Esophagus squamous epithelium (tissue), 5 donors: ENCODE measurements at places on chromosomes 11 and 22. TPM values are rescaled to one million over a fixed set of nuclear protein-coding genes. Genes with fewer than 3 reads are reported as not detected.

MAP6 gene
- total RNA-seq: 0.18 TPM

FAT3 gene
- total RNA-seq: 0.57 TPM

LRP4 gene
- total RNA-seq: 2.5 TPM

TMPRSS4 gene
- total RNA-seq: 197 TPM

FDXACB1 gene
- 2.7 TPM for total RNA-seq

MIEF1 gene
- total RNA-seq: 24.1 TPM

EMSY gene
- 29.2 TPM for total RNA-seq

CYP2D6 gene
- total RNA-seq: 0.91 TPM

GRM5 gene
- total RNA-seq: not detected

SULT4A1 gene
- total RNA-seq: not detected

CSNK2A3 gene
- total RNA-seq: 0.72 TPM

OR8G5 gene
- not detected for total RNA-seq

MS4A12 gene
- not detected for total RNA-seq

OR2D2 gene
- not detected for total RNA-seq
